ENCODE measurements at places on chromosomes 4 and X. TPM values are rescaled to one million over a fixed set of nuclear protein-coding genes. Genes with fewer than 3 reads are reported as not detected.

- no peak for DNase-seq
These were observed 566 bp downstream of the ATP11C start for GRCh38 chrX:139932073-139932900.

DNA sequence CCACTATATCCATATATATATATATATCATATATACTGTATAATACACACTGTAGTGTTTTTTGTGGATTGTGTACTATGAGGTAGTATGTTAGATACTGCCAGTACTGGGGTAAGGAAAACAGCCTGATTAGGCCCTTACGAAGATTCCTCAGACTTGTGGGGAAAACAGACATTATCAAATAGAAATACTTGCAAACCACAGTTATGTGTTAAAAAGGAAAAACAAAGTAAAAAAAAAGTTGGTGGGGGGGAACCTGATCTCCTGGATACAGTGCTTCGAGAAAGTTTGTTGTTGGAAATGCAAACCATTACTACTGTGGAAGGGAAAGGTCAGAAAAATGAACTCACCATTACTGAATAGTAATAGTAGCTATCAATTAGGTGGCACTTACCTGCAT, 53.0 kb downstream of the PKD2 start:
- DNase-seq: no peak

DNA sequence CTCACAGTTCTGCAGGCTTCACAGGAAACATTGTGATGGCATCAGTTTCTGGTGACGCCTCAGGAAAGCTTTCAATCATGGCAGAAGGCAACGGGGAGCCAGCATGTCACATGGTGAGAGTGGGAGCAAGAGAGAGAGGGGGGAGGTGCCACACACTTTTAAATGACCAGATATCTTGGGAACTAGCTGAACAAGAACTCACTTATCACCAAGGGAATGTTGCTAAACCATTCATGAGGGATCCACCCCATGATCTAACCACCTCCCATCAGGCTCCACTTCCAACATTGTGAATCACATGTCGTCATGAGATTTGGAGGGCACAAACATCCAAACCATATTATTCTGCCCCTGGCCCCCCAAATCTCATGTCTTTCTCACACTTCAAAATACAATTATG, 43.3 kb upstream of the GPR173 start:
- no peak for DNase-seq

- DNase-seq: no peak
These were observed 42.3 kb downstream of the IDS start for GRCh38 chrX:149462849-149463248.

DNA sequence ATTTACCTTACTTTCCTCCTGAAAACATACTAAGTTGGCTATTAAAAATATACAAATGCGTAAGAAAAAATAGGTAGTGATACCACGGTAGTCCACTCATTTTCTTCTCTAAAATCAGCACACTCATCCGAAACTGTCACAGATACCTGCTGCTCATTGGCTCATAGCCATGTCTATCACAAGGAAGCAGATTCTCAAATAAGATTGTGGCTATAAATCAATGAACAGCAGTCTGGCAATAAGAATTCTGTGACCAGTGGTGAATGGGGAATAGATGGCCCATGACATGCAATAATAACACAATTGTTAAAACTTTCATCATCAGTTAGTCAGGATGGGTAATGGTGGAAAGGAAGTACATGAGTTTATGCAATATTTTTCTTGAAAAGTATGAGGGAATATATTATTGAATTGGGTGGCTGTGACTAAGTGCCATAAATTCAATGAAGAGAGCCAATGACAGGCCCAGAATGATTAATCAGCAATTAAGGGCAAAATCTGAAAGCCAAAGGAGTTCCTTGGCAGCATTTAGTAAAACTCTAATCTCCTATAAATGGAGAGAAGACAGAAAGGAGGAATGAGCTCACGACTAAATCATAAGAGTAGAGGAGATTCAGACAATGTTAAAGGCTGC, 202.3 kb upstream of the NEIL3 start:
- DNase-seq: peak; percentile 59

GRCh38 chrX:152913346-152913745, 15.5 kb downstream of the ZNF185 start:
- DNase-seq: no peak

GRCh38 chr4:148152868-148153625, 289.2 kb downstream of the NR3C2 start:
- no peak for DNase-seq

DNA sequence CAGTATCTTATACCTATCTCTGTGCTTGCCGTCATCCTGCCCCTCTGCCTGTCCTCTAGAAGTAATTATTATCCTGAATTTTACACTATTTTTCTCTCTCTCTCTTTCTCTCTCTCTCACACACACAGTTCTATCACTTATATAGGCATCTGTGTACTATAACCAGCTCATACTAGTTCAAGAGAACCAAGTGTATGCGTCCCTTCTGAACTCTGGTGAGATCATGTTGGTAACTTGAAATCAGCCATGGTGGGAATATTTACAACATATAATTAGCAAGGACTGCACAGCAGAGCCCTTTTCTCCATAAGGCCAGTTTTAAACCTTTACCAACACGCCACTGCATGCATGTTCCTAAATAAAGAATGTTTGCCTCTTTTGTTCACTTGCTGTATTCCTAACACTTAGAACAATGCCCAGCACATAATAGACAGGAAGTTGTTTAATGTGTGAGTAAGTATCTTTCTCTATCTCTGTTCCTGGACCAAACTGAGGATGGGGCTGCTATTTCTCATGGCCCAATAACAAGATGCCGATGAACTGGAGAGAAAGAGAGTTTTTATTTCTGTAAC, 51.1 kb upstream of the IL21 start:
- no peak for DNase-seq

DNA sequence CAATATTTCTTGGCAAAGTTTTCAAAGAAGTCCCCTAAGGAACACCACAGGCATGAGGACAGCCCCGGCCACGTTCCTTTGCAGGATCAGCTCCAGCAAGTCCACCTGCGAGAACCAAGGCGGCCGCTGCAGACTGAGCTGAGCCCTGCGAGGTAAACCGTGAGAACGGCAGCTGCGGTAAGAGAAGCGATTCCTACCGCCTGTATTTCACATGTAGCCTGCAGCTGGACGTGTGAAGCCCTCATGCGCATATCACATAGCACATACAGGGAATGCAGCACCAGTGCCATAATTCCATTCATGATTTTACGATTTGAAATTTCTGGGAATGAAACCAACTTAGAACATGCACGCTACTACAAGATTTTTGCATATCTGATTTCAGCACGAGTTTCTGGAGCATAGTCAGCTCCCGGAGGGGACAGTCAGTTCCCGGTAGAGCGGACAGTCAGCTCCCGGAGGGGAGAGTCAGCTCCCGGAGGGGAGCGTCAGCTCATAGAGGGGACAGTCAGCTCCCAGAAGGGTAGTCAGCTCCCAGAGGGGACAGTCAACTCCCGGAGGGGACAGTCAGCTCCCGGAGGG, 41.7 kb downstream of the FGFRL1 start:
- DNase-seq: no peak

DNA sequence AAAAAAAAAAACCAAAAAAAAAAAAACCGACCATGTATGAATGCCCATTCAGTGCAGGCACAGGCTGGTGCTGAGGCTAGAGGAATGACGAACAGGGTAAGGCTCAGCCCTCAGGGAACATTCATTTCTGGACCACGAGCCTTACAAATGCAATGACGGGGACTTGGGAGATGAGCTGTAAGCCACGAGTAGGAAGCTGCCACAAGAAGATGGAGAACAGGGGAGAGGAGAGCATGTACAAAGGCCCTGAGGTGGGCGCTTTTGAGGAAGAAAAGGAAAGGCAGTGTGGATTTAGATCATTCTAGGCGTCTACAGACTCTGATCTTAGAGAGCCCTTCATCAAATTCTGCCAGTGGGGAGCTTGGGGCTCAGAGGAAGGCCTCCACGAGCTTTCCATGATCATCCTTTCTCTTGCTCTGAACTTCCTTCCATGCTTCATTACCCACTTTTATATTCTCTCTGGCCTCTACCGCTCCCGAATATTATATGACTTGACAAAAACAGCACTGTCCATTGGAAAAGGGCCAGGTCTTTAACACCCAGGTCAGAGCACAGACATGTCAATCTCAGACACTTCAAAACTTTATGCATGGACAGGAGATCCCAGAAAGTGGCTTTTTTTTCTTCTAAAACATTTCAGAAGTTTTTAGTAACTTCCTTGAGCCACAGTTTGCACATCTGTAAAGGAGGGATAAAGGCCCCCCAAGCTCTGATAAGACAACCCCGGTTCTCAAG, 3.3 kb upstream of the ZNF518B start:
- no peak for DNase-seq

DNA sequence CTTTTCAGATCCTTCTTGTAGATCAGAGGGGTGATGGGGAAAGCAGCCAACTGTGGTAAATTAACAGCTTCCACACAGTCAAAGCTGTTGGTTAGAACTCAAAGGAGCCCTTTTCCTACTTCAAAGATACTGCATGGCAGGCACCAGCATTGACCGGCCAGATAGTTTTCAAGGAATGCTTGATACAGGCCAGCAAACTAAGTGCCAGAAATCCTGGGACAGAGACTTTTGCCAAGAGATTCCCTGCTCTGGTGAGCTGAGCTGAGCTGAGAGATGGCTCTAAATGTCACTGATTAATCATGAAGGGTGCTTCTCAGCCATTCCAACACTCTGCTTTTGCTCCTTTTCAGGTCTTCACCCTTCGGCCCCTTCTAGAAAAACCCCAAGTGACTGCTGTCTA, 131.6 kb upstream of the MED14 start:
- DNase-seq: peak; percentile 52

- no peak for DNase-seq
These were observed 253.6 kb downstream of the UNC5C start for GRCh38 chr4:95295157-95295556.

GRCh38 chr4:52036886-52037530, 1.1 kb downstream of the SGCB start:
- no peak for DNase-seq

GRCh38 chr4:18321956-18322530, 300.5 kb upstream of the LCORL start:
- no peak for DNase-seq

- DNase-seq: no peak
These were observed 62.3 kb downstream of the ACOX3 start for GRCh38 chr4:8378101-8378724.

DNA sequence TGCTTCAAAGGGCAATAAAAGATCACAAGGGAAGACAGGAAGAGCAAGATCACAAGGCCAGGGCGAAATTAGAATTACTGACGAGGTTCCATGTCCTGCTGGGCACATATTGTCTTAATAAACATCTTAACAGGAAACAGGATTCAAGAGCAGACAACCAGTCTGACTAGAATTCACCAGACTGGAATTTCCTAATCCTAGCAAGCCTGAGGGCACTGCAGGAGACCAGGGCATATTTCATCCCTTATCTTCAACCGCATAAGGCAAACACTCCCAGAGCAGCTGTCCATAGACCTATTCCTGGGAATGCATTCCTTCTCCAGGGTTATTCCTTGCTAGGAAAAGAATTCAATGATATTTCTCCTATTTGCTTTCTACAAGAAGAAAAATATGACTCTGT, 12.4 kb upstream of the TDO2 start:
- DNase-seq: peak; percentile 92

GRCh38 chrX:75883446-75883845, 98.4 kb upstream of the MAGEE2 start:
- DNase-seq: no peak

- DNase-seq: no peak
These were observed 202.1 kb downstream of the CENPC start for GRCh38 chr4:67343199-67343598.

DNA sequence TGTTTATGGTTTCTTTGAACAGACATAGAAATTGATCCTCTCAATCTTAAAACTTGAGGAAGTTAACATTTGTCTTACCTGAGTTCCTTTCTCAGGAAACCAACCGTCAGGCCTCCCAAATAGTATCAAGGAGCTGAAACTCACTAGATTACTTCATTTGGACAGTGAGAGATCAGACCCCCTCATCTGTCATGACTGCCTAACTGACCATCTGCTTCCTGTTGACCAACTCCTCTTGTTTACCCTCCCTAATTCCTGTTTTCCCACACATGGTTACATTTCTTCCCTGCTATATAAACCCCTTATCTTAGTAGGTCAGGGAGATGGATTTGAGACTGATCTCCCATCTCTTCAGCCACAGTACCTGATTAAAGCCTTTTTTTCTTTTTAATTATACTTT, 46.2 kb upstream of the NMU start:
- DNase-seq: no peak

GRCh38 chr4:111283066-111283677, 660.3 kb upstream of the PITX2 start:
- DNase-seq: peak; percentile 35

The TEX13C gene
- 0.28 TPM for total RNA-seq

The FAM47E gene
- 0.38 TPM for total RNA-seq

The CSAG3 gene
- total RNA-seq: not detected

The NWD2 gene
- total RNA-seq: not detected

The ZNF182 gene
- 4.2 TPM for total RNA-seq

The ADAMTS3 gene
- 0.19 TPM for total RNA-seq

The SULT1E1 gene
- total RNA-seq: not detected

The LEF1 gene
- total RNA-seq: 4.7 TPM

The PDCL2 gene
- not detected for total RNA-seq
